GM06990 (cell line): ENCODE measurements at places on chromosomes 13 and 19.

- DNase-seq, result no peak
These were observed 21.7 kb downstream of the ZBTB7A start for GRCh38 chr19:4044990-4045465.

GRCh38 chr19:2666344-2666994 lies 36.0 kb downstream of the GNG7 start:
- no peak for DNase-seq

DNA sequence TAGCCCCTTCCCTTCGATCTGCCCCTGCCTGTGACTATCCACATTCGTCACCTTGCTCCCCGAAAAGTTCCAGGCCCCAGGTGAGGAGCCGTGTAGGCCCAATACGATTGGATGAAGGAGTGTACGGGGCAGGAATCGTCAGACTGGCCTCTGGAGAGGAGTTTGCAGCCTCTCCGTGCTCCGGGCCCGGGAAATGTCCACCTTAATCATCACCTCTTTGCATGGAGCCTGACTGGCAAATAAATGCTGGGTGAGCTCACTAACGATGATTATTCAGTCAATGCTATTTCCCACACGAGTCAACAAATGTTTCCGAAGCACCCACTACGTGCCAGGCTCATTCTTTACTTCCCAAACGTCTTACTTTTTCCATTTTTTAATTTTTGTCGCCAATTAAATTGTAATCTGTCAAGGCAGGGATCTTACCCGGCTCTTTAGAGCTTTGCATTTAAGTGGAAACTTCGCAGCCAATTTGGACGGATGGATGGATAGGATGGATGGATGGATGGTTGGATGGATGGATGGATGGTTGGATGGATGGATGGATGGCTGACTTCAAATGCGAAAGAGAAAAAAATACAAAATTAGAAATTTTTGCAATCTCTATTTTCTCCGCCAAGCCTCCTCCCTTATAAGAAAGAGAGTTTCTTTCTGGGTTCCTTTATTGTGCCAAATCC lies 45.8 kb downstream of the TGDS start:
- DNase-seq, result no peak

GRCh38 chr19:15260939-15261338 lies 28.7 kb upstream of the EPHX3 start:
- DNase-seq, result no peak

DNA sequence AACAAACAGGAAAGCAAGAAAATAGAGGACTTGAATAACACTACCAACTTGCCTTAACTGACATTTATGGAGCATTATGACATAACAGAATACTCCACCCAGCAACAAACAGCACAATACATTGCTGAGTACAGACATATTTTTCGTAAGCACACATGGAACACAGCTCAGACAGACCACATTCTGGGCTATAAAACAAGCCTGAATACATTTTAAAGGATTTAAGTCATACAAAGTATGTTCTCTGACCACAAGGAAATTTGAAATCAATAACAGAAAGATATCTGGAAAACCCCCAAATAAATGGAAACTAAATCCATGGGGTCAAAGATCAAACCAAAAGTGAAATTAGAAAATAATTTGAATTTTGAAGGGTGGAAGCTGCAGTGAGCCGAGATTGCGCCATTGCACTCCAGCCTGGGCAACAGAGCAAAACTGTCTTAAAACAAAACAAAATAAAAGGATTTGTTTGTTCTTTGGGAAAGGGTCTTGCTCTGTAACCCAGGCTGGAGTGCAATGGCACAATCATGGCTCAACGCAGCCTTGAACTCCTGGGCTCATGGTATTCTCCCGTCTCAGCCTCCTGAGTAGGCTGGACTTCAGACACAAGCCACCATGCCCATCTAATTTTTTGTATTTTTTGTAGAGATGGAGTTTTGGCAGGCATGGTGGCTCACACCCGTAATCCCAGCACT lies 5.6 kb downstream of the ZDHHC20 start:
- no peak for DNase-seq

DNA sequence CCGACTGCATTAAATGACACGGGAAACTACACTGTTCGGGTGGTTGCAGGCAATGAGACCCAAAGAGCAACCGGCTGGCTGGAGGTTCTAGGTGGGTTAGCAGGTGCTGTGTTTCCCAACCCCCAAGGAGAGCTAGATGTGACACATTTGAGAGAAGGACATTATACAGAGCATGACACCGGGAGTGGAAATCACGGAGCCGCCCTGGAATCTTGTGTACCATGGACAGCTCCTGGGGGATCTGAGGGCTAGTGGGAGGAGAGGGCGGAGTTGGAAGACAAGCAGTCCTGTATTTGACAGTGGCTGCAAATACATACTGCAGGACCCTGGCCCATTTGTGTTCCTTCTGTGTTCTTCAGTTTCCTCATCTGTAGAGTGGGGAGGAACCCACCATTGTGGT lies 2.3 kb downstream of the CEACAM18 start:
- no peak for DNase-seq

DNA sequence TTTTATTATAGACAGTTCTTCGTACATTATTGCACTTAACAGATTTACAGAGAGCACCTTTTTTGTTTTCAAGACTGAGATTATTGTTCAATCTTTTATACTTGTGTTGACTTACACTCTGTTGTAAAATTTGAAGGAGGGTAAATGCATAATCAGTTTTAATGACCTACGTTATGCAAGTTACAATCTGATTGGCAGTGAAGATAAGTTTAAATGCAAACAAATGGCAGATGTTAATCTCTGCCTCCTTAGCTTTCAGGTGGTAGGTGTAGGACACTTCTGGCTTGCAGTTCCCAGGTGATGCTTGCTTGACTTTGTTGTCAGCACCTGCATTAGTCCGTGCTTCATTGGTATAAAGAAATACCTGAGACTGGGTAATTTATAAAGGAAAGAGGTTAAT lies 424.9 kb downstream of the FGF9 start:
- no peak for DNase-seq

GRCh38 chr13:112143753-112144615 lies 77.0 kb downstream of the SOX1 start:
- no peak for DNase-seq

GRCh38 chr13:45838171-45838745 lies 13.3 kb downstream of the SIAH3 start:
- DNase-seq, result no peak

- no peak for DNase-seq
These were observed 2.6 kb downstream of the ZBTB7A start for GRCh38 chr19:4064149-4064495.

DNA sequence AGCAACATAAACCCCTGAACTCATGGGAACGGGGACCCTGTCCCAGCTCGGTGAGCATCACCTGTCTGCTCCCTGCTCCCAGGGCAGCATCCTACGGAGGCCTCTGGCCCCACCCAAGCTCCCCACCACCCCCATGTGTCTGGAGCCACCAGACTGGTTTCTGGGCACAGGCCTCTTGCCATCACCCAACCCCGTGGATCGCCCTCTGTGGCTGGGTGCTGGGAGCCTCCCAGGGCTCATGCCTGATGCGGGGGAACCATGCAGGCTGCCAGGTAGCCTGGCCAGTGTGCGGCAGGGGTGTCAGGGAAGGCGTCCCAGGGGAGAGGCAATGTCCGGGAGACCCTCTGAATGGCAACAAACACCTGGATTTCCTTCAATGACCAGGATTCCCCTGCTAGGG lies 2.7 kb downstream of the MICOS13 start:
- DNase-seq, result no peak

GRCh38 chr19:55488986-55489710 lies 912 bp downstream of the SSC5D start:
- DNase-seq, result no peak

DNA sequence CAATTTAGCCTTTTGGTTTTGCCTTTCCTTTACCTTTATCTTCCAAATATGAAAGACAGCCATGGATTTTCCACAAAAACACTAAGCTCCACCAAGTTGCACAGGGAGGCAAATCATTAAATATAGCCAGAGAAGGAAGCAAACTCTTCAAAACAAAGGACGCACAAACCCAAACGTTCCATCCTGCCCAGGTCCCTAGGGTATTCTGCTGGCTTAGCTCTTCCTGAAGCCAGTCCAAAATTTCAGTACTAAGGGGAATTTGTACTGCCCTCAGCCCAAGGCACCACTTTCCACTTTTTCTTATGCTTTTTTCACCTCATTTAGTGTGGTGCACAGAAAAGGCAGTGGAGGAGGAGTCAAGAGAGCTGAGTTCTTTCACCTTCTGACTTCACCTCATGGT lies 169.9 kb downstream of the FLT1 start:
- no peak for DNase-seq

- DNase-seq, result no peak
These were observed 91.7 kb downstream of the GADD45B start for GRCh38 chr19:2567580-2567979.

DNA sequence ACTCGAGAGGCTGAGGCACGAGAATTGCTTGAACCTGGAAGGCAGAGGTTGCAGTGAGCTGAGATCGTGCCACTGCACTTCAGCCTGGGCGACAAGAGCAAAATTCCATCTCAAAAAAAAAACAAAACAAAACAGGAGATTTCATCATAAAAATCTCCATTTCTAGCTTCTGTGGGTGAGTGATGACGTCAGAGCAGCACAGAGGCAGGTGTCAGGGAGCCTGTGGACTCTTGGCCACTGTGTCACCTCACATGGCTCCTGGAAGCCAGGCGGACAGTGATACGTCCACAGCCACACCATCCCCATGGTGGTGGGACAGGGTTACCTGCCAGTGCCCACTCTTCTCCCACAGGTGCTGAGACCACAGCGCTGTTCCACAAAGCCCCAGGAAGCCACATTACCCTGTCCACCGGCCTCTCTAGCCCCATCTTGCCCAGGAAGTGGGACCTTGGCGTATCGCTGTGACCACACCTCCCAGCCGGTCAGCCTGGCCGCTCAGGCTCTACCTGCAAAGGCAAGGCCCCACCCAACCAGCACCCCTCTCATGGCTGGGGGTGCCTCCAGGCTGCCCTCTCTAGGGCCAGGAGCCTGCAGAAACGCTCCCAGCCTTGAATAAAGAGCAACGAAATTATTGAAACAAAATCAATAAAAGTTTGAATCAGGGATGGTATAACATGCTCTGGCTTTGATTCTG lies 2.5 kb upstream of the FXYD3 start:
- no peak for DNase-seq

DNA sequence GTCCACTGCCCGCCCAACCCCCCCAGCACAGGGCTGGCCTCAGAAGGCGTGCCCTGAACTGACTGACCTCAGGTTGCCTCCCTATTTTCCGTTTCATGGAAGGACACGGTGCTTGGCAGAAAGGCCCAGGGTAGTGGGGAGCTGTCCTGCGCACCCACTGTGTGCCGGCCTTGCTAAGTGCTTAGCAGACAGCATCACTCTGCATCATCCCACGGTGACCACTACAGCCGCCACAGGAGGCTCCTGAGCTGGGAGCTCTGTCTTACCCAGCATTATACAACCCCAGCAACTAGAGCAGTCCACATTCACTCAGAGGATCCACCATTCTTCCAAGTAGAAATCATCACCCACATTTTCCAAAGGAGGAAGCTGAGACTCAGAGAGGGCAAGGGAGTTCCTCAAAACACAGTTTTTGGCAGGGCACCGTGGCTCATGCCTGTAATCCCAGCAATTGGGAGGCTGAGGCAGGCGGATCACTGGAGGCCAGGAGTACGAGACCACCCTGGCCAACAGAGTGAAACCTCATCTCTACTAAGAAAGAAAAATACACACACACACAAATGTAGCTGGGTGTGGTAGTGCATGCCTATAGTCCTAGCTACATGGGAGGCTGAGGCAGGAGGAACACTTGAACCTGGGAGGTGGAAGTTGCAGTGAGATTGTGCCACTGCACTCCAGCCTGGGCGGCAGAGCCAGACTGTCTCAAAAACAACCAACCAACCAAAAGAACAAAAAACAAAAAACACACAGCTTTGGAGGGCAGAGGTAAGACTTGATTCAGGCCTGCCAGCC lies 1.6 kb downstream of the SBK2 start:
- no peak for DNase-seq

DNA sequence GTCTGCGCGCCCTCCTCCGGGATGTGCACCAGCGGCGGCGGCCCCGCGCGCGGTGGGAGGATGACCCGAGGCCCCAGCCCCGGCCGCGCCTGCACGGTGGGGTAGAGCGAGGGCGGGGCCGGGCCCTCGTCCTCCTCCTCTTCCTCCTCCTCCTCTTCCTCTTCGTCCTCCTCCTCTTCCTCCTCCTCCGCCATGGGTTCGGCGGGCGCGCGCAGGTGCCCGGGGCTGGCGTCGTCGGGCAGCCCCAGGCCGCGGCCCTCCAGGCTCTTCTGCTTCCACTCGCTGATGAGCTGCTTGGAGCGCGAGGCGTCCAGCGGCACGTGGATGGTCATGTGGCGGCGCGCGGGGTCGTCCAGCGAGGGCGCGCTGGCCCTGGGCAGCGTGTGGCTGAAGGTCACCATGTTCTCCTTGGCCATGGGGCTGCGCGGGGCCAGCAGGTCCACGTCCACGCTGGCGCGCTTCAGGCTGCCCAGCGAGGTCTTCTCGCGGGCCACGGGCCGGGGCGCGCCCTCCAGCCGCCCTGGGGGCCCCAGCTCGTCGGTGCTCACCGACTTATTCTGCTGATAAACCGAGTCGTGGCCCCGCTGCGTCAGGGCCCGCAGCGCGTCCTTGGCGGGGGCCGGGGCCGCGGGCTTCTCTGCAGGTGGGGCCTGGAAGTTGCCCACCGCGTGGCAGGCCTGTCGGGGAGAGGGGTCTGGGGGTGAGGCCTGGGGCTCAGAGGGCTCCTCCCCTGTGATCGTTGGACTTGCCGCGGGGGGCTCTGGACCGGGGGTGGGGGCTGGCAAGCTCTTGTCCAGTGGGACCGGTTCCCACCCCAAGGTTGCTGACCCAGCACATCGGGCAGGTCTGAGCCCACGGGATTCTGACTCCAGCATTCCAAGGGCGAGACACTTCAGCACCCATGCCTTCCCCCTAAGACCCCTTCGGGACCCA lies 8.3 kb downstream of the PLPPR3 start:
- no peak for DNase-seq

DNA sequence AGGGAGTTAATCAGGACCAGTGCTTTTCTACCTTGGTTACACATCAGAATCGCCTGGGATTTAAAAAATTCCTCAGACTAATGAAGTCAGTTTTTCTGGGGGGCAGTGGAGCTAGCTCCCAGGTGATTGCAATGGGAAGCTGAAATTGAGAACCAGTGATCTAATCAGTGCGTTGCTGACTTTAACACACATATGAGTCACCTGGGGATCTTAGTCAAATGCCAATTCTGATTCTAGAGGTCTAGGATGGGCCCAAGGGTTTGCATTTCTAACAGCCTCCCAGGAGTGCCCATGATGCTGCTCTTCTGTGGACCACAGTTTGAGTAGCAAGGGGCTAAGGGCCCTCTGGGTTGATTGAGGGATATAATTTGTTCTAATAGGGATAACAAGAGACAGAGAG lies 54.5 kb downstream of the KL start:
- no peak for DNase-seq
